A549 treated with GW870086 at 1 μM for 4 hours (cell line): ENCODE measurements at places on chromosomes 16 and 17. TPM values are rescaled to one million over a fixed set of nuclear protein-coding genes. Genes with fewer than 3 reads are reported as not detected.

Gene CCL4L2
- total RNA-seq = not detected in 5 replicates

Gene C16orf46
- total RNA-seq = 0.41 to 1.5 TPM (median 1.1 TPM) in 5 replicates

Gene HEATR9
- total RNA-seq = not detected in 5 replicates

Gene MYH8
- total RNA-seq = not detected in 5 replicates

Gene JUP
- 91.7 to 132 TPM (median 123 TPM) in 5 replicates for total RNA-seq

Gene PRPF8
- 251 to 271 TPM (median 258 TPM) in 5 replicates for total RNA-seq
